ENCODE measurements at places on chromosomes 2 and 18.

- no peak for DNase-seq
Measured at GRCh38 chr2:224836263-224836662, 120.1 kb upstream of the CCDC195 start.

DNA sequence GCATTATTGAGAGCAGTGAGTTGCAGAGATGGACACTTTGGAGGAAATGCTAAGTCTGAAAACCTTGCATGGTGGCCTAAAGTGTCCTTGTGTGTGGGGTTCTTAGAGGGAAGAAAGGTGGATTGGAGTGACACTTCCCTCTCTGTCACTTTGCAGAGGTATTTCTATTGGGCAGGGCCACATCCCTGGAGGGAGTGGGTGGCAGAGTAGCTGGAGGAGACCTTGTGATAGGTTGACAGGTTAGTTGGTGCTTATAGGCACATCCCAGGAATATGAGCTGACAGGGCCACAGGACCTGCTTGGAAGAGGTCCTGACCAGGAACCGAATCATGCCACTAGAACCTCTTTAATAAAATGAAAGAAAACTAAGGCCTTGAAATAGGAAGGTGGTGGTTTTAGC, 972 bp upstream of the IGFBP5 start:
- DNase-seq, result no peak

DNA sequence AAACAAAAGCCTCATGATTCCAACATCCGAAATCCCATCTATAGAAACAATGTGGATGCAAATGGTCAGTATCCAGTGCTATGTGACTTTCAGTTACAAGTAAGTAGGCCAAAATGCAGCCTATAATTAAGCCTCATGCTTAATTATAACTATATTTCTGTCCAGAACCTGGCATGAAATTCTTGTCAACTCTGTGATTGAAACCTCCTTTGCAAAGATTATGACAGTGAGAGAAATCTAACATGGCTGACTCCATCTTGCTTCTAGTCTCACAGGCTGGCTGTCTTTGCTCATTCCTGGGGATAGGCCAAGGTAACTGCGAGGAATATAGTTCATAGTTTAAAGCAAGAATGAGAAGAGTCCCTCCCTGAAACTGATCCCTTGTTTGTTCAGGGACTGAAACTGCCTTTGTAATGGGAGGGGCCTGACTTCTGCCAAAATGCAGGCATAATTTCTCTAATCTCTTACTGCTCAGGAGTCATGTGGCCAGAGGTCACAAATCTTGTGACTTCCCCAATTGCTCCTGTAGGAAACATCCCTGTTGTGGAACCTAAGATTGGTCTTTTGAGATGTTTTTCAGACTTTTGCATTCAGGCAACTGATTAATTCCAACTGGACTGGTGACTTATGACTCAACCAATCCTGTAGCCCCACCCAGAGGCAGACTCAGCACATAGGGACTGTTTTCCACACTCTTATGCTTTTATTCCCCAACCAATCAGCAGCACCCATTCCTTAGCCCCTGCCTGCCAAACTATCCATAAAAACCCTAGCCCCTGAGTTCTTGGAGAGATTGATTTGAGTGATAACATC, 84.5 kb upstream of the TLK1 start:
- DNase-seq, result peak; percentile 37

DNA sequence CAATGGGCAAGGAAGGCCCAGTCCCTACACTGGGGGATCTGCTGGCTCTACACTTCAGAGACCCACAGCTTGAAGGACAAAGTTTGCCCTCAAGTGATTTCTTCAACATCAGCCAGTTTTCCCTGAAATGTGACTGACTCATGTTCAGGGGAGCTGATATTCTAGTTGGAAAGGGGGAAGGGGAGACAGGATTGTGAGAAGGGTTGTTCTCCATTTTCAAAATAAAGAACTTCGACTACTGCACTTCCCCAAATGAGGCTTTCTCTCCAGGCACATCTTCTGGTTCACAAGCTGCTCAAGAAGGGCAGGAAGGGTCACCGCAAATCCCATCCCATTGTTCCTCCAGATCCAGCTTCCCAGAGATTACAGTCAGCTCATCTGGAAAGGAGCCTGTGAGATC, 117.6 kb downstream of the BCL2L11 start:
- DNase-seq, result no peak

DNA sequence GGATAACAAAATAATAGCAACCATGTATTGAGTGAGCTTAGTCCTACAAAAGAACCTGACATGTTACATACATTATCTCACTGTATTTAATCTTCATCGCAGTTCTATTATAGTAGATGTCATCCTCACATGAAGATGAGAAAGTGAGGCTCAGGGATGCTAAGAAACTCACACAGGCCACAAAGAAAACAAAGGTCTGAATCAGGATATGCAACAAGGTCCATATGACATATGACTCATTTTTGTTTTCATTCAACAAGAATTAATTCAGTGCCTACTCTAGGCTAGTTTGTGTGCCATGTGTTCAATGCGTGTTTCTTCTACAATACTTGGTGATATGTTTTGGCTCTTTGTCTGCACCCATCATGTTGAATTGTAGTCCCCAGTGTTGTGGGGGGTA, 219.7 kb upstream of the EPHA4 start:
- DNase-seq, result no peak

GRCh38 chr2:133977405-133977804, 276.5 kb upstream of the MGAT5 start:
- DNase-seq, result no peak

DNA sequence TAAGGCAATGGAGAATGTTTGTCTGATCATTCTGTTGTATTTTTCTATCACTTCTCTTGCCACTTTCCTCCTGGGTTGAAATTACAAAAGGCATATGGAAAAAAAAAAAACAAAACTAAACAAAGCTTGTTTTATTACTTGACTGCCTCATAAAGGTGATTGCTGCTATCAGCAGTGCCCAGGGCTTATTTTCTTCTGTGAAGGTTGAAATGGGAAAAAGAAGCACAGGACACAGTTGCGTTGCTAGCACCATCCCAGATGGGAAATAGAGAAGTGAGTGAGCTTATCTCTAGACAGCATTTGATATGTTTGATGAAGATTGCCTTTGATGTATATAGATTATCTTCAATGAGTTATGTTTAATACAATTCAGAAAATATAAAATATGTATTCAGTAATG, 633.8 kb upstream of the ZNF804A start:
- no peak for DNase-seq

- no peak for DNase-seq
Measured at GRCh38 chr2:100744589-100744988, 75.3 kb upstream of the NPAS2 start.

GRCh38 chr2:36564377-36564930, 33.5 kb downstream of the FEZ2 start:
- DNase-seq, result no peak

DNA sequence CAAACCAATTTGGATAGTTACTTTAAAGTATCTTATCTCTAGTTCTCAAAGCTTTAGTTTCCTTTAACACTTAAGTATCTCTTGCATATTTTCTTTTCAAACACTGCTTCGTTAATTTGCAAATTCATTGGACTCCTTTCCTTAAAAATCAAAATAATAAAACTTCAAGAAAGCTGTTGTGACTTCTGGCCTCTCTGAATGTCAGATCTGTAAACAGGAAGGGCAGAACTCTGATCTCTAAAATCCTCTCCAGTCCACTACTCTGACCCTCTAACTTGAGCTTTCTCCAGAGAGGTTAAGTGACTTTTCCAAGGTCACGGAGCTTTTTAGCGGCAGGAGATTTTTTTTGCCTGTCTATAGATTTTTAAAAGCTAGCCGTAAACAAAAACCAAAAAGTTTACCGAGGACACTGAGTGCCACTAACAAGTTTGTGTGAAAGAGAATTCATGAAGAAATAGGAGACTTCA, 155.5 kb downstream of the TGIF1 start:
- peak; percentile 54 for DNase-seq

DNA sequence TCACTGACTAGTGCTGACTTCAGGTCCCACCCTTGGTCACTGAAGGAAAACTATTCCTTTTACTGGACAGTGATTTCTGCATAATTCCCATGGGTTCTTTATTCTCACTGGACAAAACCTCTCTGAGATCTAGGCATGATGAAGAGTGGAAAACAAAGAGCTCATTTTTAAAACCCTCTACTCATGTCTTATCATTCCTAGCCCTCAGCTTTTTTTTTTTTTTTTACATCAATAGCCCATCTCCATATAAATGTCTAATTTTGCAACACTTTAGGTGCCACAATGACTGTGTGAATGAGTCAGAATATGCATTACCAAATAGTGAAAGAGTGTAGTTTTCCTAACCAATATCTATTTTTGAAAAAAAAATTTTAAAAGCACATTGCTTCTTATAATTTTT, 74.8 kb downstream of the TCF4 start:
- DNase-seq, result no peak

DNA sequence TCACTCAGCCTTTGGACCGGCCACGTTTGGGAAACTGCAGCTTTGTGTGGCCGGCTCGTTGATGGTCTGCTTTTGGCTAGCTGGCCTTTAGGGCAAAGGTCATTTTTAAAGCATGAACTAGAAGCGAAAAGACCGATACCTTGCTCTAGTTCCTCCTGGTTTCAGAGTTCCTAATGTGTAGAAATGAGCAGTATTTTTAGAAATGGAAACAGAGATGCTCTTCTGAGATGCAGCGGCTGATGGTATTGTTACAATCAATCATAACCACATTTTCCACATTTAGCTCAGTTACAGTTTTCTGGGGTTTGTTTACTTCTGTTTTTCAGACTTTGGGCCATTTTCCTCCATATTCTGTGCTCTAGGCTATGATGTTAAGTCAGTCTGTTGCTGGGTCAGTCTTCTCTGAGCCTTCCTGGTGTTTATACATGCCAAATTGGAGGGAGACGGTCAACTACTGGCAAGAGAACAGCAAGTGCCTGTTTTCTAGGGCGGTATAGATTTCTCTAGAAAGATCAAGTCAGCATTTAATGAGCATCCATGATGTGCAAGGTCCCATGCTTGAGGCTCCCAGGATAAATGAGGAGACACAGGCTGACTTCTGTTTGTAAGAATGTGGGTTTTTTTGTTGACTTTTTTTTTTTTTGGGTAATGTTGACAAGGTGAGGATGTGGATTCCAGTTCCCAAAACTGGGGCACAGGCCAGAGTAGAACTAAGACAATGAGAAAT, 28.0 kb downstream of the RNF144A start:
- no peak for DNase-seq

DNA sequence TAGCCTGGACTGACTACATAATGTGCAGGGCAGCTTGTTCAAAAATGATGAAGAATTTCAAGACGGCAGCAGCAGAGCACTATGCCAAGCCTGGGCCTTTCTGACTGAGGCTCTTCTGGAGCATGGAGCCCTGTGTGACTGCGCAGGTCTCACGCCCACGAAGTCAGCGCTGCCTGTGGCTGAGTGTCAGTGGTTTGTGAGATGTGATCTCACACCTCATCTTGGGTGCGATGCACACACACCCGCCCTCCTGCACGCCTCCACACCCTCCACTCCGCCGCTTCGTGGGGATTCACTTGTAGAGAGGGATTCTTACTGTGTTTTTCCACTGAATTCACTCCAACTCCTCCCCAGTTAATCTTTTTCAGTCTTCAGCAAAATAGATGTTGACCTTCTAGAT, 103.9 kb downstream of the VIT start:
- DNase-seq, result no peak

DNA sequence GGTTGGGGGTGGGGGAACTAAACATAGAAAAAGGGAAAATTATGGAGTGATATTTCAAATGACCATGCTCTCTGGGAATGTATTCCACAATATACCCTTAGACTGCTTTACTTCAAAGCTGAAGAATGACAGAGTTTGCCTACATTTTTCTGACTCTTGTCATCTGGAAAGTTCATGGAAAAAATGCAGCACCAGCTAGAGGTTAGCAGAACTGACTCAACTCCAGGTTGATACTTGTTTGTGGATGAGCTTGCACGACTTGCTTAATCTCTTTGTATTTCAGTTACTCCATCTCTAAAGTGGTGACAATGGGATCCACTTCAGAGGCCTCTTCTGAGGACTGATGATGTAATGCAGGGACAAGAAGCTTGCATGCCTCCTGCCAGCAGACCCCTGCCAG, 824.0 kb upstream of the ID2 start:
- DNase-seq, result no peak

GRCh38 chr2:169978402-169979017, 151.3 kb downstream of the UBR3 start:
- no peak for DNase-seq

DNA sequence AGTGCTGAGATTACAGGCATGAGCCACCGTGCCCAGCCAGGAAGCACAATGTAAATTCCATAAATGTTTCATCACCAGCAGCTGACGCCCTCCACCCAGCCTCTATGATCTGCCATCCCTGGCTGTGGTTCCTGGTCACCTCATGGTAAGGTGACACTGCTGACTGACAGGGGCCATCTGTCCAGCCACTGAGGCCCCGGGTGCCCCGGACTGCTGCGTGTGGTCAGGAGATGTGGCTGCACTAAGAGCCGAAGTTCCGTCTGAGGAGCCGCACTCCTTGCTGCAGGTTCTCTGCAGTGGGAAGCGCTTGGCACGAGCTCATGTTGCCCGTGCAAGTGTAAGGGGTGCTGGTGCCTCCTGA, 10.9 kb downstream of the NTSR2 start:
- DNase-seq, result no peak

- DNase-seq, result no peak
Measured at GRCh38 chr2:117378653-117379052, 435.8 kb upstream of the DDX18 start.

DNA sequence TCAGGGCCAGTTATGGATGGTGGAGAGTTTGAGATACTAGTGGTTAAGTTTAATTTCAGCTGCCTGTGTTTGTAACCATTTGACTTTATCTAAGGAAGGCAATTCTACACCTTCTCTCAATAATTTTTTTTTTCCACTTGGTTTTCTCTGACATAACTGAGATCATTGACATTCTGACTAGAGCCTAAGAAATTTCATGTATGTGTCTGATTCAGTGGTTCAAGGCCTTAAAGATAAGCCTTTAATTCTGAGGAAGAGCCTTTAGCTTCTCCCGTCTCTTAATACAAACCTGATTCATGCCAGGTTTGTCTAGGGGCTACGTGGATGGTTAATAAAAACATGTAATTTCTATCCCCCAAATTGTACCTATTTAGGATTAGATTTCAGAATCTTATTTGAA, 971.4 kb downstream of the DPP10 start:
- no peak for DNase-seq

DNA sequence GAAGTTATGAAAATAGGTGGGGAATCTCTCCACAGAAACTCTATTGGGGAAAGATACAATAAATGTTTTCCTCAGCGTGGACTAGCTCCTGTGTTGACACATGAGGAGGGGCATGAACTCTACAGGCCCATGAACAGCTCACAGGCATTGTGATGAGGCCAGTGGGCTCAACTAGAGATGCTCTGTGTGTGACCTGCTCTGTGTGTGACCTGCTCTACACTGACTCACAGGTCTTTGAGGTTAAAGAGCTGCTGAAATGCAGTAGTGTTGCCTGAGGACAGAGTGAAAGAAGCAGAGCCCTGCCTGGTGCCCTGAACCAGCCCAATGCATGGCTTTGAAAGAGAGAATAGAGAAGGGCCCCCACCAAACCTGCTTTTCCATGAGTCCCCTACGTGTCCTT, 117.6 kb downstream of the MCFD2 start:
- DNase-seq, result no peak

DNA sequence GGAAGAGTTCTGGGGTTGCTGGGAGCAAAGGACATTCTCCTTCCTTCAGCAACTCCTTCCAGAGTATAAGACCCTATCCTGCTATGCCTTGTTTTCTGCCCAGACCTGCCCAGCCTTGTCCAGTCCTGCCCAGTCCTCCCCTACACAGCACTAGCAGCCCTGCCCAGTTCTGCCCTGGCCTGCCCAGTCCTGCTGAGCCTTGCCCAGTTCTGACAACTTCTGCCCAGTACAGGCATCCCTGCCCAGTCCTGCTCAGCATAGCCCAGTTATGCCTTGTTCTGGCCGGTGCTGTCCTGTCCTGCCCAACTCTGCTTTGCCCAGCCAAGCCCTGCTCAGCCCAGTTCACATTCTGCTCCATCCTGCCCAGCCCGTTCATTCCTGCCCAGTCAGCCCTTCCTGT, 44.9 kb upstream of the ALK start:
- DNase-seq, result no peak

Data from hematopoietic multipotent progenitor cell treated with erythropoietin and hydrocortisone succinate and interleukin-3 and kit ligand, for 6 days (in vitro differentiated cells).